ENCODE measurements at places on chromosomes 2 and 18.

DNA sequence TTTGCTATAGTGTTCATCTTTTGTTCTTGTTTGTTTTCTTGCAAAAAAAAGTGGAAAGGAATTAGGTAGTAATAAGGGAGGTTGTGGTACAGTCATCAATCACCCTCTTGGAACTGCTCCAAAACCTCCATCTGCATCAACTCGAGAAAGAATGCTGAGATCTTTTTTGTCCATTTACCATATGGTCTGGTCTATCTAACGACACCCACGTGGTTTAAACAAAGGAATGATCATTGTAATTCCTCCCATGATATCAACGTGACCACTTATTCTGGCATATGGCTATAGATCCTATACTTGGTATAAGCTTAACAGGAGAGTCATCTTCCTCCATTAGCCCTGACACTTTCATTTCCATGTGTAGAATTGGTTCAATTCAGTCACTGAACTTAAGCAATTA is 1025.3 kb upstream of the NXPH2 start:
- DNase-seq, result no peak

DNA sequence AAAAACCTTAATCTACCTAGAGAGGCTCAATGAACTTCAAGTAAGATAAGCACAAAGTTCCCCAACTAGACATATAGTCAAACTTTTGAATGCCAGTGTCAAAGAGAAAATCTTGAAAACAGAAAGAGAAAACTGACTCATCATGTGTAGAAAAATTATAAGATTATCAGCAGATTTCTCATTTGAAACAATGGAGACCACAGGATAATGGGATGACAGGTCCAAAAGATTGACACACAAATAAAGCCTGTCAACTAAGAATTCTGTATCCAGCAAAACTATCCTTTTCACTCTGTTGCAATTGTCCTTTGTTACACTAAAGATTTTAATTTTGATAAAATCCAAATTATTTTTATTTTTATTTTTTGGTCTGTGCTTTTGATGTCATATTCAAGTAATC is 61.6 kb downstream of the COPS8 start:
- no peak for DNase-seq

- DNase-seq, result no peak
Observed at GRCh38 chr2:227308784-227309183, 16.3 kb upstream of the MFF start.

DNA sequence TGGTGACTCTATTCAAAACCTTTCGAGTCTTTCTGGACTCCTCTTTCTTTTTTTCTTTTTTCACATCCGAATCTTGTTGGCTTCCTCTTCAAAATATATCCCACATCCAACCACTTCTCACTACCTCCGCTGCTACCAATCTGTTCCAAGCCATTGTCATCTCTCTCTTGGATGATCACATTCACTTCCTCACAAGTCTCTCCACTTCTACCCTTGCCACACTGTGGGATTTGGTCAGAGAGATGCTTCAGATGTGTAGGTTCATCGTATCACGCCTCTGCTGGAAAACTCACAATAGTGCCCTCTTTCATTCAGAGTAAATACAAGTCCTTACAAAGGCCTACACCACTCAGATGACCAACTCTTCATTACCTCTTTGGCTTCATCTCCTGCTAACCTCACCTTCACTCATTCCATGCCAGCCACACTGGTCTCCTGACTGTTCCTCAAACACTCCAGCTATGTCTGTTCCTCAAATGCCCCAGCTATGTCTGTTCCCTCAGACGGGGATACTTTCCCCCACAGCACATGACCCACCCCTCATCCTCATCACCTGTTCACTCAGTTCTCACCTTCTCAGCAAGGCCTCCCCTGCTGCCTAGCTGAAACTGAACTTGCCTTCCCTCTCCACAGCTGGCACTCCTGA is 67.2 kb upstream of the PELI1 start:
- DNase-seq, result no peak

DNA sequence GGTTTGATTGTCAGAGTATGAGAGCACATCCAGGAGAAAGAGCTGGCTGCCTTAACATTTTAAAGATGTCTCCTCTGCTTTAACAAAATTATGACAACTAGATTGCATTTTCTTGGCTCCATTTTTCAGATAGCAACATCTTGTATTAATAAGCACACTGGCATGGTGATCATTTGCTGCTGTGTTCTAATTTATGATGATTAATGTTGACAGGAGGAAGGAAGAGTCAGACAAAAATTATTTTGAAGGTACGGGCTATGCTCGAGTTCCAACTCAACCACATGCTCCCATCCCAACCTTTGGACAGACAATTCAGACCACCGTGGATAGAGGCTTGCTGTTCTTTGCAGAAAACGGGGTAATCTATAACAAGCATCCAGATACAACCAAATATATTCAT is 98.2 kb upstream of the TTC39C start:
- DNase-seq, result no peak

DNA sequence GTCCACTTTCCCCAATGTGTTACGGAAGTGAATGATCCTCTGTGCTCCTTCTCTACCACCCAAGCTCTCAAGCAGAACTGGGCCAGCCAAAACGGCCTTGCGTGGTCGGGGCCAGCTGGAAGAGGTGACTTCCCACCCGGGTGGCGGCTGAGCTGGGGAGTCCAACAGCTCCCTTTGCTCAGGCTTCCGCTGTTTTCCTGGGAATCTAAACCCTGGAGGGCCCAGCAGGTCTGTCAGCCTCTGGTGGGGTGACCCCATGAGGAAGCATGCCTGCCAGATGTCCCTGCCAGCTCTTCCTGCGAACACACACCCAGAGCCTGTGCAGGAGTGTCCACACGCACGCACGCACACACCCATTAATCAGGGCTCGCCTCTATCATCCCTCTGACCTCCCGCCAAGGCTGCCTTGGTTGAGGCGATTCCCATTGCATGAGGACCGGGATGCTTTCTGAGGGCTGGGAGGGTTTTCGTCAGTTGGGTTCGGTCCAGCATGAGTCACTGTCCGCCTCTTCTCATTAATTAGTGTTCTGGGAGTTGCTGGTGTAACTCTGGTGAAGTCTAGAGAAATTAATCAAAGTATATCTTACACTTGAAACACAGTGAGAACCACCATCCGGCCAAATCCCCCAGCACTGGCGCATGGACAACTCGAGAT is 90.6 kb downstream of the TWIST2 start:
- DNase-seq, result no peak

DNA sequence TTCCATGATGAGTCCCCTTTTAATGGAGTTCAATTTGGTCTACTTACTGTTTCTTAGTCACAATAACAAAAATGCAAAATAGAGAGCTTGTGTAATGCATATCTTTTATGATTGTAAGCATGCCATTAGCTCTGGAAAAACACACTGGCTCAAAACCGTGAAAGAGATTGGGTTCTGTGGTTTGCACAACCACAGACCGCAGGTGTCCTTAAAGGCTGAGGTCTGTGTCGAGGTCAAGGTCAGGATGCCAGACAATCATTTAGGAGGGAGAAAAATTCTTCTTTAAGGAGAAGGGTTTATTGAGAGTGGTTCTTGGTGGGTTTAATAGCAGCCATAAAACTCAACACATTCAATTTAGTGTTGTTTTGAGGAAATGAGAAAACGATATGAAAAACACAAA is 487.2 kb downstream of the GALR1 start:
- DNase-seq, result no peak

DNA sequence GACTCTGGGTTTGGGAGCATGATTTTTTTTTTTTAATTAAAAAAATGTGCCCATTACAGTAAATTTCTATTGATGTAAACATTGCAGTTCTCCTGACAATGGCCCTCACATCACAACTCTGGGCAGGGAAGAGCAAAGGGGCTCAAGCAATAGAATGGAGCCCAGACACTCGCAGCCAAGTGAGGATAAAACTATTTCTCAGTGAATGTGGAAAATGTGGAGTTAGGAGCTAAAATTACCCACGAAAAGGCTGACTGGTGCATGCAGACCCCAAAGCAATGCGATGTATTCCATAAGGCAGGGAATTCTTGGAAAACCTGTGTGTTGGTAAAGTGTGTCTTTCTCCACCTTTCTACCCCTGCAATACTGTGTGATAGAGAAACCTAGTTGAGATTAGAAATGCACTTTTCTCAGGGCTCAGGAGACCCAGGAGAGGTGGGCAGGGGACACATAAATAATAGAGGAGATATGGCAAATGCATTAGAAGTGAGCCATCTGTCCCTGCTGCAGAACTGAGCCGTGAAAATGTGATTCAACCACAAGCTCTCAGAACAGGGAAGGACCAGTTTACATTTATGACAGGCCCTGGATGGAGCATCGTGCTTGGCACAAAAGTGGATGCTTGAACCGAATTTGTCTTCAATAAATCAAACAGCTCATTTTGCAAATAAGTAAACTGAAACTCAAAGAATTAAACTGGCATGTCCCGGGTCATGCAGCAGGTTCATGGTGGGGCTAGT is 100.1 kb downstream of the MYCN start:
- no peak for DNase-seq

GRCh38 chr18:51168960-51169662 is 28.4 kb downstream of the MEX3C start:
- DNase-seq, result no peak

- no peak for DNase-seq
Observed at GRCh38 chr18:61876899-61877298, 15.9 kb downstream of the RNF152 start.

- DNase-seq, result no peak
Observed at GRCh38 chr2:101124643-101125366, 26.4 kb downstream of the TBC1D8 start.

DNA sequence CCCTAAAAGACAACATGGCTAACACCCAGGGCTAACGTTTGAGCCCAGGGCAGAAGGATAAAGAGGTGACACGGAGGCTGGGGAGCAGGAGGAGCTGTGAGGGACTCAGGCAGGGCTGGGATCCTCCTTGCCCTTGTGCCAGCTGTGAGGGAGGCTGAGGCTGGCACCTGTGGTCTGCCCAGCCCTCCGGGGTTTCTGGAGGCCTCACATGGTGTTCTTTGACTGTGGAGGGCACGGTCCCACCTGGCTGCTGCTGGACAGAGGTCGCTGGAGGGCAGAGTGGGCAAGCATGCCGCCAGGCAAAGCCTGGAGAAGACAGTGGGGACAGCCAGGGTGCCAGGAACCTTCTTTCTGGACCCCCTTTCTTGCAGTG is 26.8 kb upstream of the CNNM3 start:
- no peak for DNase-seq

GRCh38 chr2:200655918-200656580 is 70.2 kb downstream of the AOX1 start:
- no peak for DNase-seq

- DNase-seq, result no peak
Observed at GRCh38 chr2:33358878-33359277, 117.6 kb upstream of the RASGRP3 start.

GRCh38 chr2:31226266-31226665 is 7.7 kb upstream of the EHD3 start:
- no peak for DNase-seq

- no peak for DNase-seq
Observed at GRCh38 chr2:235468978-235469655, 24.7 kb upstream of the AGAP1 start.

DNA sequence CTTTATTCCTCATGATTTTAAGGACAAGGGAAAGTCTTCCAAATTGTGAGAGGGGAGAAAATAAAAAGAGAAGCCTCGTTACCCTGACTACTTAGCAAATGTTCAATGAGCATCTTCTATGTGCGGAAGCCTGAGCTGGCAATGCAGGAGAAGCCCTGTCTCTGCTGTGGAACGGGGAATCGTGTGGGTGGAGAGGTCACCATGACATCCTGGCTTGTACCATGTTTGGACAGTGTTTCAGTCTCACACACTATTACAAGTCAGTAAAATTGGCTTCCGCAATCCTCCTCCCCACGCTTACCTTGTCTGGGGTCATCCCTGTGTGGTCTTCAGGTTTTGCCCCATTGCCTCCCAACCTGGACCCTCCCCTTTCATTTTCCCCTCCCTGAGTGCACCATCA is 65.0 kb upstream of the PPM1B start:
- no peak for DNase-seq

GRCh38 chr2:170690640-170691039 is 24.5 kb upstream of the SP5 start:
- DNase-seq, result no peak

DNA sequence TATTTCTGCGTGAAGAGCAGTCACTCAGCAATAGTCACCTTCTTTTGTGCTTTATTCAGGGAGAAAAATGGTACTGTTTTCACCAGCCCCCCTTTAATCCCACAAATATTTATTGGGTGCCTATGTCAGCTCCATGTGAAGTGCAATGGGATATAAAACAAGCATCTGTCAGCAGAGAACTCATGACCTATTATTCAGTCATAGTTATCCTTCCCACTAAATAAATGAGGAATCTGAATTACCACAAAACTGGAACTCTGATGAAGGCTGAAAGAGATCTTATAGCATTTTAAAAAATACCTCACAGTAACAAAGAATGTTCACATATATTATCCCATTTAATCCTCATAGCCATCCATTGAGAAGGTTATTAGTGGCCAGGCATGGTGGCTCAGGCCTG is 45.8 kb downstream of the DHX57 start:
- DNase-seq, result no peak

DNA sequence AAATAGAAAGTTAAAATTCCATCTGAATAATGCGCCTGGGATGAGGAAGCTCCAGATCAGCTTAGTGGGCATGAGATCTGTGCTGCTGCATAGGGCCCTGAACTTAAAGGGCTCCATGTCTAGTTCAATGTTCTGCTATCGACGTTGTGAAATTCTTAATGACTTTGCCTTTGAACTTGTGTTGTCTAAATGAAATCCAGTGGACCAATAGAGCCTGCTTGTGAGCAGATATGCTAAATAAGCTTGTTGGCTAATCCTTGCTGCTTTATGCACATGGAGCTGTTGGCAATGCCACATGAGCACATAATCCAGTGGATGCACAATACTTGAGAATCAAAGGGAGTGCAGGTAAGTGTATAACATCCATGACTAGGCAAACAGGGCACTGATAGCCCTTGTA is 228.6 kb downstream of the TNS1 start:
- DNase-seq, result no peak

DNA sequence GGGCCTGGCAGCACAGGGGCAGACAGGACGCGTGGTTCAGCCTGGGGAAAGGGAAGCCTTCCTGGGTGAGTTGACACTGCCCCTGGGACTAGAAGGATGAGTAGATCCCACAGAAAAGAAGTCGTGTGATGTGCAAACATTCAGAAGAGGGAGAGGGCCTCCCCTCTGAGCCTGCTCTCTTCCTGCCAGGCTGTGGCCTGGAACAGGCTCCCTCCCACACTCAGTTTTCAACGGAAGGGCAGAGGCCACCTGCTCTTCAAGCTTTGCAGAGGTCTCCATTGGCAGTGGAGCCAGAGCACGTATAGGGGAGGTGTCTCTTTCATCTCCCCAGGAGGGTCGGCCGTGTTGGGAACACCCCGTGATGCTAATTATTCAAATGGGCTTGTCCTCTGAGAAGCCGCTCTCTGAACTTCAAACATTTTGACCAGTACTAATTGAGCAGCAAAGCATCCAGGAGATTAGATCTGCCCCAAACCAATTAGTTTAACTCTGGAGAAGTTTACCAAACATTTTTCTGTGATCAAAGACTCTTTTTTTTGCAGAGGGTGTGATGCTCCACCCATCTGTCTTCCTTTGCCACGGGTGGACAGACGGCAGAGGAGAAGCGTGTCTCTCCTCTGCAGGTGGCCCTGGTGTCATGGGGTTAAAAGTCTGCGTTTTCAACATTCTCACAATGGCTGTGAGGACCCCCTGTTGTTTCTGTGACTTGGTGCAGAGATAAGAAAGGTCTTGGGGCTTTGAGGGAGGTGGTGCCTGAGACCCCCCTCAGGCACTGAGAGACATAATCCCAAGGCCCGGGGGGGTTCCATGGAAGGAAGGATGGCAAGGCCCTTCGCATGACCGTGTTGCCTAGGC is 29.5 kb upstream of the ODC1 start:
- DNase-seq, result no peak

GRCh38 chr18:49691177-49691608 is 122.1 kb downstream of the ACAA2 start:
- DNase-seq, result no peak

- no peak for DNase-seq
Observed at GRCh38 chr2:18959952-18960717, 370.8 kb upstream of the NT5C1B start.

Data from T-helper 2 cell treated with Interferon-gamma antibody and Interleukin-4, amounts not matched to agents 5 μg/mL and 100 μg/mL, for 36 hours (primary cell).